ENCODE measurements at places on chromosomes 2 and 18.

DNA sequence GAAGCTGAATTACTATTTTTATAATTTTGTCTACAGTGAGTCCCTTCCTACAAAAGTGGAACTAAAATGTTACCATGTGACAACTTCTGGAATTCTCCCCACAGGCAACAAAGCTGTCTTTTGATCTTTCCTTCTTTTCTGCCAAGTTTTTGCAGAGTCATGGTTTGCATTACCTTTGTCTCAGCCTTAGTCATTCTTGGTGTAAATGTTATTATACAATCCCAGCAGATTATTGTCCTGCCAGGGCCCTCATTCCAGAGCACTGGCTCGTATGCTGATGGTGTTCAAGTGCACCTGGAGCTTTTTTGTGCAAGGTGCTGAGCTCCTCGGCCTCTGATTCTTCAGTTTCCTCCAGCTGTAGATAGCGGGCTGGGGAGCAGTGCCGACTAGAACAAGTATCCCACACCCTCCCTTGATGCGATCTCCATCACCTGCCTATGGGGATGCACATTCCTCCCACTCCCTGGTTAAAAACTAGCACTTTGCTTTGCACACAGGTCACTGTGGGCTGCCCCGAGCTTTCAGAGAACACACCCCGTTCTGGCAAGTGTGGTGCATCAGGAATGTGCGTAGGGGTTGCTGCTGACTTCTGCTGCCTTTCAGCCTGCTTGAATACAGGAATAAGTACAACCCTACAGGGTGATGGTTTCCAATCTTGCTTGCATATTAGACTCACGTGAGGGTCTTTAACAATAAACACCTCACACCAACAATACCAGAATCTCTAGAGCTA is 263.6 kb downstream of the RNF144A start:
- DNase-seq, result peak; percentile 53

GRCh38 chr2:130837175-130837810 is 579 bp downstream of the ARHGEF4 start:
- no peak for DNase-seq

GRCh38 chr2:36333350-36334012 is 22.1 kb upstream of the CRIM1 start:
- DNase-seq, result no peak

DNA sequence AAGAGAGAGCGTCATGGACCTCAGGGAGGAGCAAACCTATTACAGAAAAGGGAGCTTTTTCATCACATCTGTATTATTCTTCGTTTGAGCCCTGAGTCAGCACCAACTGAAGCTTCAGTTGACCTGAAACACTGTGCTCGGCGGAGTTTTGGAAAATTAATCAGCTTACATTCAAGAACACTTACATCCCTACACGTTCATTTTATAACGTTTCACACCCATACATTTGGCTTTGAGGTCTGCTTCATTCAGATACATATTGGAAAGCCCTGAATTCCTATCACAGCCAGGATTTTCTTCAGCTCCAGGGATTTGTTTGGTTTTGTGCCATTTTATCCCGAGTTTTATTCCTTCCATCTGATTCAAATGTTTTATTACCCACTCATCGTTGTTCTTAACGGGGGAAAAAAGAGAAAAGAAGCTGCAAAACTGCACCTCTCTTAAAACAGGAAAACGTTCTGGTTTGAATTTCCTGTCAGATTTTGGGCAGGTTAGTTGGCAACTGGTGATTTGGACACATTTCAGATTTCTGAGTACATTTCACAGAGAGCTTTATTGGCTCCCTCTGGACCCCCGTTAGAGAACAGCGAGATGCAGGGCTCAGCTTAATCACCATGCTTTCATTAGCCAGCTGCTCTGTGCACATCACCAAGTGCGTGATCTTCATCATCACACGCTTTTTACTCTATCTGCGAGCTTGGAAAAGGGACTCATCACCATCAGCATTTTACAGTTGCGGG is 88.8 kb downstream of the CDC42EP3 start:
- DNase-seq, result no peak

DNA sequence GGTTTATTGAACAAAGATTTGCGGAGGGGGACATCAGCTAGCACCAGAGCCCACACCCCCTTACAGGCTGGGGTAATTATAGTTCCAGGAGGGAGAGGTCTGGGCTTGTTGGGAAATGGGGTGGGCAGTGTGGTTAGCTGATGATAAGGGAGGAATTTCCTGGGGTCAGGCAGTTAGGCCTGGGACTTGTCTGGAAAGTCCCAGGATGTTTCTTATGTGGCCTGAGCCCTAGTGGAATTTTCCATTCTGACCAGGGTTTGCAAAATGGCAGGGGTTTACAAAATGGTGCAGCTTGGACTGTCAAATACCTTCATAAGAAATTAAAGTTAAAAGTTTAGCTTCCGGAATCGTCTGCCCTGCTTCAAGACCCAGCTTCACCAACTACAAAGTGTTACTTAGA is 199.1 kb downstream of the FBXO15 start:
- DNase-seq, result peak; percentile 41

GRCh38 chr2:208501206-208501605 is 94.6 kb downstream of the PTH2R start:
- no peak for DNase-seq

DNA sequence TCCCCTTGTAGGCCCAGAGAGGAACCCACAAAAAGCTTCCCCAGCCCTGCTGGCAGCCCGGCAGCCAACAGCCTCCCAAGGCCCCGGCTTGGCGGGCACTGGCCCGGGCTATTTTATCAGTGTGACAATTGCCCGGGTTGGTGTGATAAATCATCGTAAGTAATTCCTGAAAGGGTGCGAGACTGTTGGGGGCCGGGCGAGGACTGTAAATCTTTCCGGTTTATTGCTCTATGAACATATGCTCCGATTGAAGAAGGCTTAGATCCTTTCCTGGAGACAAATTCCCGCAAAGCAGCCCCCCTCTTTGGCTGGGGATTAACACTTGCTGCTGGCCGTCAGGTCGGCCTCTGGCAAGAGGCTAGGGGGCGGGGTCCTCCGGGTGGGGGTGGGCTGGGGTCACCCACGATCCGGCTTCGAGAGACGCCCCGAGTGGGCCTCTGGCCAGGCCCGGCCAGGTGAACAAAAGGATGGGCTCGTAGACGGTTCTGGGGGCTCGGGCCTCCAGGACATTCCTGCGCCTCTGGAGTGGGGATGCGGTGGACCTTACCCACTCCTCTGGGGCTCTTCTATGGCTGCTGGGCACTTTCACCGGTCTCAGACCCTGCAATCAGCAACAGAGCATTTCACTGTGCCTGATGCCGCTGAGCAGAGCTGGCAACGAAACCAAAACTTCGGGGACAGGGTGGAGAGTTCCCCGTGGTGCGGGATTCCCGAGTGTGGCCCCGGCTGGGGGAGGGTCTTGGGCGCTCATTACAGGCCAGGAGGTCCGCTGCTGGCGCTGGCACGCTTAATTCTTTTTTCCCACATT is 2.0 kb downstream of the HOXD3 start:
- no peak for DNase-seq

DNA sequence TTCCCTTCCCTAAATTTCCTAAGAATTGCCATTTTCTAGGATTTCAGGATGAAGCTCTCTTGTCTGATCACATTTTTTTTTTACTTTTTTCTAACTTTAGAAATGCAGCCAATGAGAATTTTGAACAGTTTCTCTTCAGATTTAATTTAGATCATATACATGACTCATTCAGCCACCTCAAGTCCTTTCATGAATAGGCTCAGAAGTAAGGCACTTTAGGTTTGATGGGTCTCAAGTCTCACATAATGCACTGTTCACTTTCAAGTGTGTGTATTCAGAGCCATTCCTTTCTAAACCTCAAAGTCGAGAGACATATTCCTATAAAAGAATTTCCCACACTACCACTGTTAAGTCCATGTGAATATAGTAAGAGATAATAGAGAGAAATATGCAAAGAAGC is 614.1 kb upstream of the VRK2 start:
- DNase-seq, result peak; percentile 18

- peak; percentile 31 for DNase-seq
Measured at GRCh38 chr2:160268151-160268781, 68.2 kb upstream of the ITGB6 start.

DNA sequence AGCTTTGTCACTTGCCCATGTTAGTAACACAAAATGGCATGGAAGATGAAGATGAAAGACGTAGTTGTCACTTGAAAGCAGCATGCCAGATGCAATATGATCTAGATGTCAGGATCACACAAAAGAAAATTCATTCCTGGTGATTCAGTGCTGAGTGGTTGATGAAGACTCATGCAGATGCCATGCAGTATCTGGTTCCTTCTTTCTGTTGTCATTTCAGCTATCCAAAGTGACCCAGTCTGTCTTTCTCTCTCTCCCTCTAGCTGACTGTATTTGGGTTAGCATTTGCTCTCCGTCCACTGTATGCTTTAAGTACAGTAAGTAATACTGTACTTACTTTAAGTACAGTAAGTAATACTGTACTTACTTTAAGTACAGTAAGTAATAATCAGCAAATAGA is 50.4 kb downstream of the TTN start:
- no peak for DNase-seq

- DNase-seq, result no peak
Measured at GRCh38 chr18:14941792-14942191, 193.8 kb downstream of the ANKRD30B start.

DNA sequence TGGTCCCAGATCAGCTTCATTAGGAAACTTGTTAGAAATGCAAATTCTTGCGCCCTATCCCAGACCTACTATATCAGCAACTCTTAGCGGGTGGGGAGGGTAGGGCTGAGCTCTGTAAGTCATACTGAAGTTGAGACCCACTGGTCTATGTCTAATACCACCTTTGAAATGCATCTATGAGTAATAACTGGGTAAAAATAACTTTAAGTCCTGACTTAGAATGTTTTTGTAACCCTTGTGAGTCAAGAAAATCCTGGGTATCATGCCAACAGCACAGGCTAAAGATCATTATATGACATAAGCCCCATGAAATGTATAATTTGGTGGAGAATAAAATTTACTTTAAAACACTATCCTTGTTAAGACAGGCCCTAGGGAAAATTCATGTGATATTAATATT is 41.4 kb downstream of the PRKD3 start:
- no peak for DNase-seq

DNA sequence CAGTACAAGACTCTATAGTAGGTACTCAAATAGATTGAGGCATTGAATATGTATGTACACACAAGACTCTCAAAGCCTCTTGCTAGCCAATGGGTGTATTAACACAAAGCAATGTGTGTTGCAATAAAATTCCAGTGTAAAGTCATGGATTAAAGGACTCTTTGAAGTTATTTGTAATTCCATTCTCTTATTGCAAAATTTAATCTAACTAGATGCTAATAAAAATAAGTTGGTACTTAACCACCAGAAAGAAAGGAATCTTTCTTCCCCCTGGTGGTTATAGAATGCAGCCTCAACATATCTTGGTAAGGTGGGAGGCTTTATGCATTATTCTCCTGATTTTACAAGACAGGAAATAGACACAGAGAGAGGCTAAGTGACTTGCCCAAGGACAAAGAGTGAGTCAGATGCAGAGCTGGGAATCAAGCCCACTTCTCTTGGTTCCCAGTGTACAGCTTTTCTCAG is 18.0 kb downstream of the LRP1B start:
- DNase-seq, result no peak

DNA sequence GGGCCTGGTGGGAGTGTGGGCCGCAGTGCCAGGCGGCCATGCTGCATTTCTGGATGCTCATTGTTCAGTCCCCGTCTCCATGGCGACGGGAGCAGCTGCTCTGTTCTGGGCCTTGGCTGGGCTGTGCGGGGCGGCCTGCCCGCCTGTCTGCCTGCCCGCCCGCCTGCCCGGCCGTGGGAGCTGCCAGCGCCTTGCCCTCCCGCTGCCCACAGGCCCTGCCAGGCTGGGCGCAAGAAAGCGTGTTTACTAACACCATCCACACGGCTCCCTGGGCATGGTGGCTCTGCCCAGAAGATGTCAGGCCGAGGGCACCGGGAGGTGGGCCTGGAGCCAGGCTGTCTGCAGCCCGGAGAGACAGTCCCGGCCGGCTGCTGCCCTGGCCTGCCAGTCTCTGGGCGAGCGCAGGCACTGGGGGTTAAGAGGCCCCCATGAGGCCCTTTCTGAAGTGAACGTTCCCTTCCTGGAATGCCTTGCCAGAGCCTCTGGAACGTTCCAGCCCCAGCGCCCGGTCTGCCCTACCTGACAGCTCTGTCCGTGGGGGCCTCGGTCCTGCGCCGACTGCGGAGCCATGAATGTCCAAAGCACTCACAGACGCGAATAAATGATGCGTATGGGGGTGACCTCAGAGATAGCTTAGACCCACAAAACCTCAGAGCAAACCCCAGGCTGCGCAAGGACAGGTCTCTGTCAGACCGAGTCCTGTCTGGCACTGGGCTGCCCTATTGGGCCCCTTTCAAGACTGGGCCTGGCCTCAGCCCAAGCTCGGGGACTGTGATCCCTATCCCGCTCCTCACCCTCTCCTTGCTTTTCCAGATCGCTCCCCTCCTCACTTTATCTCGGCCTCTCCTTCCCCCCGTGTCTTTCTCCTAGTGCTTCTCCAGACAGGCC is 44.3 kb downstream of the MYCN start:
- no peak for DNase-seq

GRCh38 chr18:63917817-63918216 is 10.1 kb downstream of the SERPINB10 start:
- DNase-seq, result no peak

DNA sequence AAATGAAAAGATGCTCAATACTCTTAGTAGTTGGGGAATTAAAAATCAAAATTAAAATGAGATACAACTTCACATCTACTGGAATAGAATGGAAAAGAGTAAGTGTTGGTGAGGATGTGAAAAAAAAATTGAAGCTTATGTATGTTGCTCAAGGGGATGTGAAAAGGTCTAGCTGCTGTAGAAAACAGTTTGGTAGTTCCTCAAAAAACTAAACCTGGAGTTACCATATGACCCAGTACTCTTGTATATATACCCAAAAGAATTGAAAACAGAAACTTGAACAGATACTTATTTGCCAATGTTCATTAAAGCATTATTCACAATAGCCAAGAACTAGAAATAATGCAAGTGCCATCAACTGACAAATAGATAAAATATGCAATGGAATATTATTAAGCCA is 208.4 kb downstream of the FIGN start:
- no peak for DNase-seq

DNA sequence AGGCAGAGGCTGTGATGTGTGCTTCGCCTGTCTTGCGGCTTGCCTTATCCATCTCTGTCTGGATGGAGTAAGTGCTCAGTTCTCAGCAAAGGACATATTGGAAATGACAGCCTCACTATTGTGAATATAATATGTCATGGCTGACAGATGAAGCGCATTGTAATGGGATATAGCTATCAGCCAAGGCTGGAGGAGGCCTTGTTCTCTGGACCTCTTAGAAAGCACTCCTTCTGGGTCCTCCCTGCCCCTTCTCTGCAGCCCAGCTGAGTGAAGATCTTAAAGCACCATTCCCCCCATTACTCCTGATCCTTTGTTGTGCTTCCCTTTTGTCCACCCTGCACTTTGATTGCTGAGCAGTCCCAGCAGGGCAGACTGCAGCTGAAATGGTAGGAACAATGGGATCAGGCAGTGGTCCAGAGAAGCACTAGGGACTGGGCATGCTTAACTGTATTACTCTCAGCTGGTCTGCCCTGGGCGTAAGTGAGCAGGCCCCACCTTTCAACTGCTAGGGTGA is 265.3 kb downstream of the SETBP1 start:
- DNase-seq, result no peak
